ENCODE measurements at places on chromosomes 3 and 15.

GRCh38 chr3:170485696-170486095, 67.0 kb downstream of the CLDN11 start:
- DNase-seq = no peak

DNA sequence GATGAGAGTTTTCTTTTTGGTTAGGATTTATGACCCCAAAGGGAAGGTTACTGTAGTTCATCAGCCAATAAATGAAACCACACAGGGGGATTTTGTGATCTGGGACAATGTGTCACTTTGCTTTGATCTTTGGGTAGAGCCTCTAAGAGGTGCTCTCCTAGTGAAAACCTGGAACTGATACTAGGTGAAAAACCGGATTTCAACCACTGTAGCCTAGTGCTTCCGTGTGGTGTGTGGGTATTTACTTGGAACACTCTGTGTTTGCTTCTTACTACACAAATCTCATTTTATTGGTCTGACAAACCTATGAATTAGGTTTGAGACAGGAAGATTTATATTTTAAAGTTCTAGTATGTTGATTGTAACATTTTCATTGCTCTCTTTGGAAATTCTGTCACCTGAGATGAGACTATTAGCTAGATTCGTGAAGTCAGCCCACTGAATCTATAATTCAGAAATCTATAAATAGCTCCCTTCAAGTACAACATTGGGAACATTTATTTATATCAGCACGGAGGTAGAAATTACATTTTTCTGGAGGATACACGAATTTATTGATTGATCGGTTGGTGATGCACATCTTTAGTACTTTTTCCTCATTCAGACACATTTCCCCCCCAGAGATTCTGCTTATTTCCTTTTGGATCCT, 119.8 kb downstream of the AKAP13 start:
- DNase-seq = no peak

DNA sequence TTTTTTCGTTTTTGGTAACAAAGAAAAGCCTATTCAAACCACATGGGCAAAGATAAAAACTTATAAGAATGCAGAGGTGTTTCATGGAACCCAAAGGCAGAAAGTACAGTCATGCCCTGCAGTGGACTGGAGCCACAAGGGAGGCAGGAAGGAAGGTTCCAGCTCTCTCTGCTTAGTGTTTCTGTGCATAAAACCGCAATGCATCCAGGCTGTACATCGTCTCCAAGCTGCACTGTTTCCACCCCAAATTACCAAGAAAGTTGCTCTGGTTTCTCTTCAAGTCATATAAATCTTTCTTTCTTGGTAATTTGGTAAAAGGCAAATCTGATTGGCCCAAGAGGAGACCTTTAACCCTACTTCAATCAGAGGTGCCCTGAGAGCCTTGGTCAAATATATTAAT, 15.8 kb downstream of the TRAT1 start:
- no peak for DNase-seq

DNA sequence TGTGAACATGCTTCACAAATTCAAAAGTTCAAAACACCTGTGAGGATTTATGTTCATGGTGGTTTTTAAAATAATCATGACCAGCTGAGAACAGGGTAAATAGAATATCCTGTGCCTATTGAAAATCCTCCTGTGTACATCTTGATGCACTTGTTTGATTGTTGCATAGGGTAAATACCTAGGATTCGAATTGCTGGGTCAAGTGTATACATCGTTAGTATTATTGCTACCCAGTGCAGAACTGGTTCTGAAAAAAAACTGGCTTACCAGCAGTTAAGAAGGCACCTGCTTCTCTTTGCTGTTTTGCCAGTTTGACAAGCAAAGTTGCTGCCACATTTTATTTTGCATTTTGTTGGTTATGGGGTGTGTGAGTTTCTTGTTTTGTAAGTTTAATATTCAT, 272.6 kb downstream of the CLSTN2 start:
- DNase-seq = no peak

DNA sequence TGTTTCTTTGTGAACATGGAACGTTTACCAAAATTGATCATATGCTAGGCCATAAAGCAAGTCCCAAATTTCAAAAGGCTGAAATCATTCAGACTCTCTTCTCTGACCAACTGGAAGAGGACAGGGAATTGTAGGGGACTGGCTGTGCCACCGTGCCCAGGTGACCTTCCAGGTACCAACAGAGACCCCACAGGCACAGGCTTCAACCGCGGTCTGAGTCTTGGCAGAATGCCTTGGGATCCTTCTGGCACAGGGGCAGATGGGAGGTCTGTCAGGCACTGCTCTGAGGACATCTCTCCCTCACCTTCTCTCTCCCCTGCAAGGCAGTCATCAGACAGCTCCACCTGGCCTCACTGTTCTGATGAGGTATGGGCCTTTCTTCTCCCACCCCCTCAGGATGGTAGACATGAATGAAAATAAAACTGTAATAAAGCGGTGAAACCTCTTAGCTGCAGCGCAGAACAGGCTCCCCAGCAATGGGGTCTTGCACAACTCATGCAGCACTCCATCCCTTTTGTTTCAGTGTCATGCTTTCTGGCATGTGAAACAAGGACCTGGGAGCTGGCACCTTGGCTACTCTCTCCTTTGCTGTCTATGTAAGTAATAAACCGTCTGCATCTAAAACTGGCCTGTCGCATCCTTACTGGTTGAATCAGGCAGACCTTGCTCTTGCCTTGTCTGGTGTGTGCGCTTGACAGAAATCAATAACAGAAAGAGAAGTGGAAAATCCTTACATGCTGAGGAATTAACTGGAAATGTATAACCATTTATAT, 289.2 kb downstream of the KLF13 start:
- no peak for DNase-seq

DNA sequence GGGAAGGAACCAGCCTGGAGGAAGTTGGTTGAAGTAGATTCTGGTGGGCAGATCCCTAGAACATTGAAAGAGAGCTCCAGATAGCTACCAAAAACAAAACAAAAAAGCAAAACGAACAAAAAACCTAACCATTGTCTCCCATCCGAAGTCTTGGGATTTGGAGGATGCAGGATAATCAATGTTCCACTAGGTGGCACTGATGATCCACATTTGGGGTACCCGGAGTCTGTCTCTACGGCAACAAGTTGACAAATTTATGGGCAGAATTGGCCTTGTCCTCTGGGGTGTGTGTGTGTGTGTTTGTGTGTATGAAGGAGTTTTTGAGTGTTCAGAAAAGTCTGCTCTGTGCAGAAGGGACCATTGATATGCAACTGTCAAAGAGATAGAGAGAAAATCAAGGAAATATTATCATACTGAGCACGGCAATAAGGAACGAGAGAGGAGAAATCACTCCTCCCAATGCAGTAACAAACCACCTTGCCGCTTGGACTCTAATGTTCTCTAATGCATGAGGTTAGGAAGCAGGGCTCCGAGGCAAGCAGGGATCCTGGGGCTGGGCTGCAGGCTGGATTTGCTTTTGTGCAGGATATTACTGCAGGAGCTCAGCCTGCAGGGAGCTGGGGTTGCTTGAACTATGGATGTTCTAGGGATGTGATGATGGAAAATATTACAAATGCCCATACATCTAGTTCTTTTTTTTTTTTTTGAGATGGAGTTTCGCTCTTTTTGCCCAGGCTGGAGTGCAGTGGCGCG, 59.8 kb upstream of the KLHL25 start:
- peak; percentile 44 for DNase-seq

GRCh38 chr3:172710664-172711453, at the start of gene NCEH1:
NCEH1 (minus strand) TSS chr3:172711067; CDS start chr3:172710984, 83 bp downstream.
- DNase-seq = peak; percentile 78

- DNase-seq = no peak
Observed at GRCh38 chr3:45955017-45955647, 11.9 kb downstream of the CXCR6 start.

- no peak for DNase-seq
Observed at GRCh38 chr3:13851997-13852637, 27.8 kb downstream of the WNT7A start.

DNA sequence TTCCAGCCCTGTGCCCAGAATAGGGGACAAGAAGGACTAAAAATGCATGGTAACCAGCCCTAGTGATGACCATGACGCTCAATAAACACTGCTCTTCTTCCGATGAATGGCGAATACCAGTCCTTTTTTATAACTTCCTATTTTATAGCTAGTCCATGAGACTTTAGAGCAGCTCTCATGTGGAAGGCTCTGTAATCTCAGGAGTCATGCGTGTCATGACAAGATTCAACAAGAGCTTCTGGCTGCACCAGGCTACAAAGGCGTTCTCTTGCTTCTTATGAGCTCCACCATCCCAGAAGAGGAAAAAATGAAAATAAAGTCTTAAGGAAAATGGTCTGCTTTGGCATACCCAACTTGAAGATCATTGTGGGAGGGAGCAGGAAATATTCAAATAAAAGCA, 141.0 kb downstream of the TMCO5A start:
- DNase-seq = no peak

DNA sequence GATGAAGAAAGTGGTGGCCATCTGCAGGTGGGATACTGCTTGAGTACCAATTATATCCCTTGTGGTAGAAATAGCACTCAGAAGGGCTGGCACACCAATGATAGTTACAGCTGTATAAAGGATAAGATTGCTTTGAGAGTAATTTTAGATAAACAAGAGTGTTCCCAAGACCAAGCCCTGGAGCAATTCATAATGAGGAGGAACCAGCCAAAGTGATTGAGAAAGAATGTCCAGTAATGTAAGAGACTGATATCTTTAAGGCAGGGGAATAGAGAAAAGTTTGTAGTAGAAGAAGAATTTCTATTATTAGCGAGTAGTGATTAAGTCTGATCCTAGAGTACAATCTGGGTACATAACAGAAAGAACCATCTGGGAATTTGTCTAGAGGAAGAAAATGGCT, 945.1 kb downstream of the OTOL1 start:
- DNase-seq = no peak

- no peak for DNase-seq
Observed at GRCh38 chr3:88180398-88180999, 30.7 kb downstream of the C3orf38 start.

- no peak for DNase-seq
Observed at GRCh38 chr3:194756460-194756779, 70.7 kb downstream of the FAM43A start.

DNA sequence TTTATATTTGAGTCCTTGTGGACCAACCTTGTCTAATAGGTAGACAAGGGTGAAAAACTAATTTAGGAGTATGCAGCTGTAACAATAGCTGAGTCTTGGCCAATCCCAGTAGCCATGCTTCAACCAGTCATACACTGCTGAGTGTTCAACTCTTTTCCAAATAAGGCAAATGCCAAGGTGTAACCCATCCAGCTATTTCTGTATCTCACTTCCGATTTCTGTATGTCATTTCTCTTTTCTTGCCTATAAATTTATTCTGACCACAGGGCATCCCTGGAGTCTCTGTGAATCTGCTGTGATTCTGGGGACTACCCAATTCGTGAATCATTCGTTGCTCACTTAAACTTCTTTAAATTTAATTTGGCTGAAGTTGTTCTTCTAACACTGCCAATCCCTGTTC, 93.2 kb downstream of the MAGI1 start:
- no peak for DNase-seq

- no peak for DNase-seq
Observed at GRCh38 chr3:33629219-33629618, 88.8 kb downstream of the CLASP2 start.

DNA sequence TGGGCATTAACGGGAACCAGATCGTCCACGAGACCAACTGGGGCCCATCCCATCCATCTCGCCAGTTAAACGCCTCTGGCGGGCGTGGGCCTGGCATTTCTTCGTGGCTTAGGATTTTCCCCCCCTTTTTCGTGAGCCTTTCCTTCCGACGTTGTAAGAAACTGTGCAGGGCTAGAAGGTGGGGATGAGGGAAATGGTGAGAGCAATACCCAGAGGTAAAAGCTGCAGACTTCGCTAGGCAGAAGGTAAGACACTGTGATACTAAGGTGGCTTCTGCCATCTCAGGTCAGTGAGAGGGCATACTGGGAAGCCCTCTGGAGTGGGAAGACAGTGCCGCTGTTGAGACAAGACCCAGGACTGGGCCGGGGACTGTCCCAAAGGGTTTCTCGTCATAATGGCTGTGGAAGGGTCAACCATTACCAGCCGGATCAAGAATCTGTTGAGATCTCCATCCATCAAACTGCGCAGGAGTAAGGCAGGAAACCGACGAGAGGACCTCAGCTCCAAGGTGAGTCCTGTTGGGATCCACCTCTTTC, 666 bp downstream of the MAPKBP1 start:
- DNase-seq = no peak

- DNase-seq = no peak
Observed at GRCh38 chr15:101210058-101210457, 41.8 kb downstream of the CHSY1 start.

DNA sequence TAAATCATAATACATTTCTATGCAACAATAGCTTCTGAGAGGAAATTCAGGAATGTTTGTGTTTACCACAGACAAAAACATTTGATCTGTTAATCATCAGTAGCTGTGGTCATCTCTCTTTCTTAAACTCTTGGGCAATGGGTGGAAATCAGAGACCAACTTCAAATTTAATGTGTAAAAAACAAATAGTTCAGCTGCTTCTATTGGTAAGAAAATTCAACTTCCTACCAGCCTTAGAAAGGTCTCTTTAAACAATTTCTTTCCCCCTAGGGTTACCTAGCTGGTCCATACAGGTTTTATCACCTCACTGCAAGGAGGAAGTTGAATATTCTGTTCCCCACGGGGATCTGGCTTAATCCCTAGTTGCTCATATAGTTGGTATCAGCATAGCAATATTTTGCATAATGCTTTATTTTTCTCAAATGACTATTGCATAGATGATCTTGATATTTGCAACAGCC, 20.3 kb upstream of the PPP4R2 start:
- no peak for DNase-seq

- DNase-seq = no peak
Observed at GRCh38 chr3:110589341-110589740, 482.3 kb upstream of the NECTIN3 start.

GRCh38 chr3:160384639-160385318, 14.2 kb downstream of the IFT80 start:
- DNase-seq = no peak
